ENCODE measurements at places on chromosomes 2 and 18.

GRCh38 chr18:77851802-77852201 lies 602.2 kb downstream of the GALR1 start:
- DNase-seq = peak; percentile 24

- peak; percentile 3 for DNase-seq
Observed at GRCh38 chr2:33670392-33670937, 71.4 kb upstream of the FAM98A start.

DNA sequence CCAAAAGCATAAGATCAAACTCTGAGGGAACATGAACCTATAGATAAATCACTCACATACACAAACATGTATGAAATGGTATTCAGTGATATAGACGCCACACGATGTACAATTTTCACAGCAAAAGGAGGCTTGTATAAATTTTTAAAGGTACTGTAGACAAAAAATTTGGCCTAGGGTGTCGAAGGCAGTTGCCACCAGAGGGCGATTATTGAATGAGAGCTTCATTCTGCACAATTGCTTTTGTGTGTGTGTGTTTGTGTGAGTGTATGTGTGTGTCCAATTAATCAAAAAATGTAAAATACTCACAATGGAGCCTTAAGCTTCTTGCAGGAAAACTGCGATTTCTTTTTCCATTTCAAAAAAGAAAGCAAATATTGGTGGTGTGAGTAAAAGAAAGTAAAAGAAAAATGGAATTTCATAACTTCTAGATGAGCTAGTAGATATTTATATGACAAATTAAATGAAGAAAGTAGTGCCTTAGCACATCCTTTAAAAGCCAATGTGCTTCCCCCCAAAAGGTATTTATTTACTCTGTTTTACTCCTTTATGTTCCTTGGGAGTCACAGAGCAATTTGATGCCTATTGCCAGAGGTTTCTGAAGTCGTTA lies 800.1 kb downstream of the SATB2 start:
- DNase-seq = peak; percentile 41

GRCh38 chr2:11155381-11156035 lies at the start of gene SLC66A3:
SLC66A3 (plus strand) TSS chr2:11155467; CDS start chr2:11155547, 80 bp downstream.
- peak; percentile 82 for DNase-seq

- peak; percentile 92 for DNase-seq
Observed at GRCh38 chr2:218860950-218861381, 1.4 kb downstream of the WNT6 start.

GRCh38 chr18:61360404-61361383 lies 27.5 kb downstream of the CDH20 start:
- DNase-seq = no peak
